Tibial nerve (tissue), 4 donors: ENCODE measurements at places on chromosomes 7 and 10.

DNA sequence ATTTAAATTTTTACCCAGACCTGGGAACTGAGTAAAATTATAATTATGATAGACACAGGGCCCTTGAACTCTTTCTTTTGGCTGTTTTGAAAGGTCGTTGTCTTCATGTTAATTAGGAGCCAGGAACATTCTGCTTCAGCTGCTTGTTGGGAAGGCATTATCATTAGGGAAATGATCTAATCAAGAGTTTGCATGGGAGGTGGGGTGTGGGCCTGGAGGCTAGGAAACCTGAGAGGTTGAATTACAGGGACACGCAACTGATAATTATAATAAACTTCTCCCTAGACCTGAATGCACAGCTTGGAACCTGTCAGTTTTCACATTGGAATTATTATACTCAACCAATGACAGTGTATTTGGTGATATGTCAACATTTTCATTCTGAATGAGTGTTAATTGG is 237.7 kb downstream of the CACNB2 start:
- DNase-seq = no peak

GRCh38 chr7:37446371-37446770 is 2.3 kb downstream of the ELMO1 start:
- no peak for DNase-seq

DNA sequence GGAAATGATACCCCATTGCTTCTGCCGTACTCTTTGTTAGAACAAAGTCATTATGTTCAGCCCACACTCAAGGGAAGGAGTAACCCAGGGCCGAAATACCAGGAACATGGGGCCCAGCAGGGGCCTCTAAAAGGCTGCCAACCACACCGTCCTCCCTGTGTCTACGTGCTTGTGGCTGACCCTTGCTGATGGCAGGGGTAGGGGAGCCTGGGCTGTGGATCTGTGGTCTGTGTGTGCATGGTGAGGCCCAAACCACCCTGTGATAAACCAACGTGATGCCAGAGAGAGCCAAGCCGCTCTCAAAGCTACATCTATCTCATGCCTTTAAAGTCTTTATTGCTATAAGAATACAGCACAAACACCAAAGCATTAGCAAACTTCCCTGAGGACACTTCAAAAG is 159.2 kb downstream of the CCDC3 start:
- DNase-seq = no peak

DNA sequence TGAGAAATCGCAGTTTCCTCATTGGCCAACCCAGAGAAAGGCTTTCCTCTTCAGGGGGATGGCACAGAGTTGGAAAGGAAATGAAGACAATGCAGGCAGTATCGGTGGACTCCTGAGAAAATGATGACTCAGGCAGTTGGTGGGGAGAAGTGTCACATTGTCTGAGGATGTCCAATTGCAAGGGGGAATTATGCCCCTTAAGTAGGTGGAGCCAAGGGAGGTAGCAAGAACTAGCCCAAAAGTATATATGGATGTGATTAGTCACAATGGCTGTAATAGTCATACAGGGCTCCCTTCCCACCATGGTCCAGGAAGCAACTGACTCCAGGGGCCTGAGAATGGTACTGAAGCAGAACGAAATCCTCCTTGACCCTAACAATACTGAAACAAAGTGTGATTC is 58.3 kb upstream of the EGFR start:
- no peak for DNase-seq

- DNase-seq = no peak
These were observed 99.7 kb downstream of the TNS3 start for GRCh38 chr7:47482013-47482875.

GRCh38 chr10:97755718-97756117 is 16.1 kb downstream of the SFRP5 start:
- DNase-seq = no peak

DNA sequence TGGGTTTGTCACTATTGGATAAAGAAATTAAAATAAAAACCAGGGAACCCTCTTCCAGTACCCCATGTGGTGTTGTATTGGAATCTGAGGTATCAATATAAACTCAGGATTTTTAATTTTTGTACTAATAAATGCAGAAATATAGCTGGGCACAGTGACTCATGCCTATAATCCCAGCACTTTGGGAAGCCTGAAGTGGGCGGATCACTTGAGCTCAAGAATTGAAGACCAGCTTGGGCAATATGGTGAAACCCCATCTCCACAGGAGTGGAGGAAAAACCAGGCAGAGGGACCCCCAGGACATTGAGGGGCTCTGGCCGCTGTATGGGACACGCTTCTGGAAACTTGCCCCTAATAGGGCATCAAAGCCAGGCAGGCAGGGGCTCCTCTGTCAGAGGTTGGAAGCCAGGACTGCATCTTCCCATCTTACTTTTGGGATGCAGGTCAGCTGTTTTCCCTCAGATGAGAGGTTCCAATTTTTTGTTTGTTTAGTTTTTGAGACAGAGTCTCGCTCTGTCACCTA is 11.1 kb downstream of the ADIRF start:
- DNase-seq = no peak

GRCh38 chr7:45590679-45591057 is 16.5 kb downstream of the ADCY1 start:
- DNase-seq = no peak

DNA sequence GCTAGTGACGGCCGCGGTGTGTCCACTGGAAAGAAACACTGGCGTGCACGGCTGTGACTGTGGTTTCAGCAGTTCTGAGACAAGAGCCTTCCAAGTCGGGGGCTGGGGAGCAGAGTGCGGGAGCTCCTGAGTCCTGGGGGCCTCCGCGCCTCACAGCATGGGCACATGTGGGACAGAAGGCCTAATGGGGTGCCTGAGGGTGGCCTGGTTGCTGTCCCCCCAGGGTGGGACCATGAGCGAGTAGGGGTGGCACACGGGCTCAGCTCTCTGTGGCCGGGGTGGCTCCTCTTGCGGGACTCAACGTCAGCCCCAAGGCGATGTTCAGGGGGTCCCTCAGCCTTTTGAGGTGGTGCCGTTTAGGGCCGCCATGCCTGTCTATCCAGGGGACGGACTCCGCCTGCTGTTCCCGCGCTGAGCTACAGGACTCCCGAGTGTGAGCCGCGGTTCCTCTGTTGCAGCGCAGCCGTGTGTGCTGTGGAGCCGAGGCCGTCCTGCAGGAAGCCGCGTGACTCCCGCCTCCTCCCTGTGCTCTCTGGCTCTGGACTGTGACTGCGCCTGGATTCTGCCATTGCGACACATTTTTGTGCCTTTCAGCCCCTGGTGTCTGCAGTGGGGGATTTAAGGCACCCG is 23.5 kb upstream of the CHST12 start:
- no peak for DNase-seq
